ENCODE measurements at places on chromosomes 3 and 15. TPM values are rescaled to one million over a fixed set of nuclear protein-coding genes. Genes with fewer than 3 reads are reported as not detected.

SETD5 gene
- 63.0 TPM for total RNA-seq

TPRA1 gene
- 49.5 TPM for total RNA-seq

LRCH3 gene
- total RNA-seq: 104 TPM

CDCP1 gene
- 87.6 TPM for total RNA-seq

ADAMTSL3 gene
- 1.6 TPM for total RNA-seq

GOLGA6L10 gene
- 0.85 TPM for total RNA-seq

ARGFX gene
- not detected for total RNA-seq

CNTN3 gene
- 7.0 TPM for total RNA-seq

OXTR gene
- total RNA-seq: 30.7 TPM

NGLY1 gene
- total RNA-seq: 30.4 TPM

SMCO1 gene
- not detected for total RNA-seq

NME9 gene
- not detected for total RNA-seq

CYP19A1 gene
- total RNA-seq: 0.72 TPM

MOBP gene
- total RNA-seq: not detected

SAMD7 gene
- total RNA-seq: not detected

NKTR gene
- total RNA-seq: 43.9 TPM

ISL2 gene
- not detected for total RNA-seq

UBA7 gene
- total RNA-seq: 54.4 TPM

PIERCE2 gene
- 3.1 TPM for total RNA-seq

ACOX2 gene
- 22.9 TPM for total RNA-seq

ITGA11 gene
- total RNA-seq: 190 TPM

SEMA3B gene
- total RNA-seq: 25.6 TPM

LINGO1 gene
- total RNA-seq: 0.33 TPM

FMN1 gene
- total RNA-seq: 2.5 TPM

BOC gene
- total RNA-seq: 7.6 TPM

MFGE8 gene
- total RNA-seq: 241 TPM

TRH gene
- total RNA-seq: 0.20 TPM

ROPN1 gene
- total RNA-seq: not detected

CAMK2N2 gene
- 0.13 TPM for total RNA-seq

C3orf52 gene
- 2.5 TPM for total RNA-seq

BUB1B gene
- total RNA-seq: 2.9 TPM

RBMS3 gene
- 68.2 TPM for total RNA-seq

NAALADL2 gene
- total RNA-seq: 13.9 TPM

CCR2 gene
- not detected for total RNA-seq

PTPN9 gene
- 27.6 TPM for total RNA-seq

XCR1 gene
- not detected for total RNA-seq

PRSS50 gene
- total RNA-seq: not detected

EOMES gene
- not detected for total RNA-seq

CLRN1 gene
- total RNA-seq: not detected

CEMIP gene
- total RNA-seq: 994 TPM

GOLGA6L22 gene
- total RNA-seq: not detected

CHRM5 gene
- not detected for total RNA-seq

RTP4 gene
- total RNA-seq: 0.59 TPM

CCDC9B gene
- 91.9 TPM for total RNA-seq
